ENCODE measurements at places on chromosomes 11 and 22.

DNA sequence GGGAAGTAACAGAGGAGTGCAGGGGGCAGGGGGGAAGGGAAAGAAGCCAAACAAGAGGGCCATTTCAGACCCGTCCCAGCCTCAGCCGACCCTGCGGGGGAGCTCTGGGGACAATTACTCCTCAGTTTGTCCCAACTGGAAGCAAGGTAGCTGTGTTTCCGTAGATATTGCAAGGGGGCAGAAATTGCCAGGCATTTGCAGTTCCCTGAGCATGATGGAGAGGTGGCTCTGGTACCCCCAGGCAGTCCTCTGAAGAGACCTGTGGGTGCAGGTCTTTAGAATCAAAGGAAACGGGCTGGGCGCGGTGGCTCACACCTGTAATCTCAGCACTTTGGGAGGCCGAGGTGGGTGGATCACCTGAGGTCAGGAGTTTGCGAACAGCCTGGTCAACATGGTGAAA lies 13.8 kb upstream of the JAM3 start:
- DNase-seq = no peak

DNA sequence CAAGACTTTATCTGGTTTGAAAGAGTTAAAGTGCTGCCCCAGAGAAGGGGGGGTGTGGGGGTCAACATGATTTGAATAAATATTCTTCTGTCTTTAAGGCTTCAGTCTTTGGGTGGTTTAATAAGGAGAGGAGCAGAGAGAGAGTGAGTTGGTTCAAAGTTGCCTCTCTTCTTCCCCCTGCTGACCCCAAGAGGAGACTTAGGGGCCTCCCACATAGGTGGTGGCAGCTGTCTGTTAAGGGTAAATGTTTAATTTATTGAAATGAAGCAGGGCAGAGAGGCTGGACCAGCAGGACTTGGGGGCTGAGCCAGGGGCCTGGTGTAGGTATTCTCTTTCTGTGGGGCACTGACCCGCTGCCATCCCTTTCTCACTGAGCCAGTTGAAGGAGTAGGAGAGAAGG lies 5.5 kb downstream of the POU2F3 start:
- no peak for DNase-seq

- no peak for DNase-seq
Observed at GRCh38 chr11:112526699-112527416, 266.2 kb upstream of the PLET1 start.

DNA sequence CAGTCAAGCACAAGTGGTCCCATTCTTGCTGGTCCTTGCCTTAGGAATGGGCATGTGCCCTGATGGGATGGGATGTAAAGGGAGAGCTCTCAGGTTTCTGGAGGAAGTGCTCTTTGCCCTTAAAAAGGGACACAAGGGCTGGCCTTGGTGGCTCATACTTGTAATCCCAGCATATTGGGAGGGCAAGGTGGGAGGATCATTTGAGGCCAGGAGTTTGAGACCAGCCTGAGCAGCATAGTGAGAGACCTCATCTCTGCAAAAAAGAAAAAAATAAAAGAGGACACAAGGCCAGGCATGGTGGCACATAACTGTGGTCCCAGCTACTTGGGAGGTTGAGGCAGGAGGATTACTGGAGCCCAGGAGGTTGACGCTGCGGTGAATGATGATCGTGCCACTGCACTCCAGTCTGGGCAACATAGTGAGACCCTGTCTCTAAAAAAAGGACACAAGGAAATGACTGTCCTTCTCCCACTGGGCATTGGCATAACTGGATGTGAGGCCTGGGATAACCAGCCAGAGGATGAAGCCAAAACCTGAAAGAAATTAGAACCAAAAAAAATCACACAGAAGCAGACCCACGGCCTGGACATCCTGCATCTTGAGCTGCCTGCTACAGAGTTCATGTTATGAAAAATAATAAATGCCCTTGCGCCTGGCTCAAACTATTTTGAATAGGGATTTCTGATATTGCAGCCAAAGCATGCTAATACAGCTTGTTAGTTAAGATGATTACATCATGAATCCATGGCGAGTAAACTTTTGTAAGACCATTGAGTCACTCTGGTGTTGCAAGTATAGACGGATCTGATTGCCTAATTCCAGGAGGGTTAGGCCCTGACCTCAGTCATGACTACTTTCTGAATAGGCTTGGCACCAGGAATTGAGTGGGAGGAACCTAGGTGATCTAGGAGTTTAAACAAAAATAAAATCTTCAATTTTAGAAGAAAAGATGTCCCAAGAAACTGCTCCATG lies 12.9 kb upstream of the CRKL start:
- no peak for DNase-seq

DNA sequence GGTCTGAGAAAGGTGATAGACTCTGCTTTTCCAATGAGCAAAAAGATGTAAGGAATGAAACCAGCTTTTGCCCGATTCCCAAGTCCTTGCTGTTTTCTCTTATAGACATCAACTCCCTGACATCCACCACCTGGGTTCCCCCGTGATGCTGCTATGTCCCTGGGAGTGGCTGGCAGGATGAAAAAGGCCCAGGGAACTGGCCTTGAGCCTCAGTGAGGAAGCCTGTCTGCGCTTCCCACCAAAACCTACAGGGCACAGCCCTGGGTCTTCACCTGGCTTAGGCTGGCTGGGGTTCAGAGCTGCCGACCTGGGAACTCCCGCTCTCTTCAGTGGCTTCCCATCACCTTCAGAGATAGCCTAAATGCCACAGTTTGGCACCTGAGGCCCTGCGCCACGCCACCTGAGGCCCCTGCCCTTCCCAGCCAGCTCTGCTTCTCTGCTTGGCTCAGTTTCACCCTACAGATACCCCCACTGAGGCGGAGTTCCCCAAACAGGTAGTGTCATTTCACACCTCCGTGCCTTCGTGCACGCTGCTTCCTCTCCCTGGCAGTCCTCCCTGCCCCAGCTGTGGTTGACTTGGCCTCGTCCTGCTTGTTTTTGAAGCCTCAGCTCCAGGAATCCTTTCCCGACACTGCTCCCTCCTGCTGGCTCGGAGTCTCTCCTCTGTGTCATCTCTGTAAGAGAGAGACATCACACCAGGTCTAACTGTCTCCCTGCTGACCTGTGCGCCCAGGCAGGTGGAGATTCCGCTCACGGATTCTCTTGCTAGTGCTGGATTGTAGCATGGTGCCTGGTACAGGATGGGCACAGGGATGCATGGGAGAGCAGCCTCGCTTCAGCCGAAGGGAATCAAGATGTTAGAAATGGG lies 10.7 kb downstream of the SLC37A2 start:
- no peak for DNase-seq

- DNase-seq = no peak
Observed at GRCh38 chr11:13831696-13832095, 130.8 kb upstream of the SPON1 start.

DNA sequence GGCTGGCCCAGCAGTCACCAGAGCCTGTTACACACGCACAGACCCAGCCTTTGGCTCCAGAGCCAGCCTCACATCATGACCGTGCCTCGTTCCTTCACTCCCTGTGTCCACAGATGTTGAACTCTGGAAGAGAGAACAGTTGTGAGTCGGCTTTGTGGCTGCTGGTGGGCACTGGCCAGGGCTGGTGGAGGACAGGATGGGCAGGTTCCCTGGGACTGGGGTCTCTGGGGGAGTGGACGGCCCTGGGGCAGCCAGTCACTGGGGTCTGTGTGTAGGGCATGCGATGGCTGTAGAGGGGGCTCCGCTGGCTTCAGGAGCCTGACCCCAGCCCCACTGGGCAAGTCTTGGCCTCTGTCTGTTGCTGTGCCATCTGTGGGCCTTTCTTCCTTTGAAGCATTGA lies 1070.1 kb downstream of the BRD1 start:
- no peak for DNase-seq

GRCh38 chr11:95676308-95676707 lies 113.3 kb downstream of the FAM76B start:
- no peak for DNase-seq

DNA sequence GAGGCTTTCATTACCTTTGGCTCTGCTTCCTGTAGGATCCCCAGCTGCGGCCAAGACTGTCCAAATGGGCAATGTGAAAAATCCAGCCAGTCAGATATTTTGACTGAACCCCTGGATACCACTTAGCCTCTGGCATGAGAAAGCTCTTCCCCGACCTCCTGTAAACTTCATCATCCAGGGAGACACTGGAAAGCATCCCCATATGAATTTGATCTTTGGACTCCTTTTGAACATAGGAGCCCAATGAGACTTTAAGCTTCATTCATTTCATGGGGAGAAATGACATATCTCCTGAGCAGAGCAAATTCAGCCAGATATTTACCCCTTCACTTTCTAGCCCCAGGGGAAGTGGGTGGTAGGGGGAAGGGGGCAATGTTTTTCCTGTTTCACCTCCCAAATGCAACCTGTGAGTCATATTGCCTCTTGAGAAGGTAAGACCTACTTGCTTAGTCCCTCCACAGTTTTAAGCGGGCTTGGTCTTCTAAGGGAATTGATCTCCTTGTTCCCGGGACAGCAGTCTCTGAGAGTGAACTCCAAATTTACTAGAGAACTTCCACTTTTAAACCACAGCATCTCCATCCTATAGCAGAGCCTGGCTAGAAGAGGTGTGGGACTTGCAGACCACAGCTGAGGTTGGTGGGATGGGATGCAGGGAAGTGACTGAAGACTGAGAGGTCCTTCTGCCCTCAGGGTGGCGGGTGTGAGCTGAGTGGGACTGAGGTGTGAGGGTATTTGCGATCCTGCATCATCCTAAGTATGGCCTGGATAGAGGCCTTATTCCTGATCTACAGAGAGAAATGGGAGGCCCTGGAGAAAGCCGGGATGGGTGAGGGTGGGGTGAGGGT lies 20.3 kb upstream of the POU2AF1 start:
- no peak for DNase-seq

DNA sequence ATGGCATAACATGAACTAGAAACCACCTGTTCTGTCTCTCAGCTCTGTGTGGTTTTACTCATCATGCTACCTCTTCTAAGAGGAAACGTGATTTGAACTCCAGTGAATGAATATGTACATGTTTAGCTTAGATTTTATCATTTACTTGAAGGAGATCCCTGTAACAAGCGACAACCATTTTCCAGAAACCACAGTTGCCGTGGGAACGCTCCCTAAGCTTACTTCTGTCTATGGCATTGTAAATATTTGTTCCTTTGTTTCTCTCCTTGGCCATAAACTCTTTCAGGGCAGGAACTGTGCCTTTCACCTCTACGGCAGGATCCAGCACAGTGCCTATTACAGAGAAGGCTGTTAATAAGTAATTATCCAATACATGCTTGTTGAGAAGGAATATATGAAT lies 17.1 kb upstream of the TPH1 start:
- no peak for DNase-seq

GRCh38 chr22:35115515-35115914 lies 49.6 kb downstream of the ISX start:
- no peak for DNase-seq

DNA sequence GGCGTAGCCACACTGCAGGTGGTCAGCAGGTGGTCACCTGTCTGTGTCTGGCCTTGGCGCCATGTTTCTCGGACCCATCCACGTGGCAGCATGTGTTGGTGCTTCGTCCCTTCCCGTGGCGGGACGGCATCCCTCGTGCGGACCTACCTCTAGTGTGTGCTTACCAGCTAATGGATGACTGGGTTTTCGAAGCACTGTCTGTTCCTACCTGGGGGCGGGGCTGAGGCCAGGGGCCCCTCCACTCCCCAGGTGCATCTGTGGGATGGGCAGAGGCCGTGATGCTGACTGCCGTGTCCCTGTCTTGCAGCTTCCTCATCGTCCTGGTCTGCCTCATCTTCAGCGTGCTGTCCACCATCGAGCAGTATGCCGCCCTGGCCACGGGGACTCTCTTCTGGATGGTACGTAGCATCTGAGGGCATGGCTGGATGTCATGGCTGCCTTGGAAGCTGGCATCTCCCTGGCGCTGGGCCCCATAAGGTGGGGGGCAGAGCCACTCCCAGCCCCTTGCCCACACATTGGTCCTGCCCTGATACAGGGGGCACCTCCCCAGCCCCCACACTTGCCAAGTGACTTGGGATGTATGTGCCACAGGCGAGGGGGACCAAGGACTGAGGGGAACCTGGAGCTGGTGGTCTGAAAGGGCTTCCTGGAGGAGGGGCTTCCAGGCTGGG lies 82.9 kb downstream of the KCNQ1 start:
- no peak for DNase-seq

GRCh38 chr22:33002035-33002434 lies 56.1 kb downstream of the SYN3 start:
- DNase-seq = no peak

- no peak for DNase-seq
Observed at GRCh38 chr11:109422870-109423465, 978 bp downstream of the C11orf87 start.

DNA sequence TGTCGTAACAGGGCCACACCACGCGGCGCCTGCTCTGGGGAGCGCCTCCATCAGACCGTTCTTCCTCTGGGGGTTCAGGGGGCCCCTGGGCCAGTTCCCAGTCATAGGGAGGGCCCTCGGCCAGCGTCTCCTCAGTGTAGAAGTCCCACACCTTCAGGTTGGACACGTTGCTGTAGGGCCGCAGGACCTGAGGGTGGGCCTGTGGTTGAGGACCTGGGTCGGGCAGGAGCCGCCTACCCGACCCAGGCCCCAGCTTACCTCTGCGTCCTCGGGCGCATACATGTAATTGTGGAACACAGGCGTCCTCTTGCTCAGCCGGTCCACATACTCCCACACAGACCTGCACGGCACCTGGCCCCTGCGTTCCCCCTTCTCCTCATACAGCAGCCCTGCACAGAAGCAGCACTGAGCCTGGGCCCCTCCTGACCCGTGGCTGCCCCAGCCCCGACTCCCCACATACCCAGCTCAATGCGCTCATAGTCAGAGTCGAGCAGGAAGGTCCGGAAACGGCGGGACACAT lies 20.2 kb downstream of the SBF1 start:
- DNase-seq = no peak

DNA sequence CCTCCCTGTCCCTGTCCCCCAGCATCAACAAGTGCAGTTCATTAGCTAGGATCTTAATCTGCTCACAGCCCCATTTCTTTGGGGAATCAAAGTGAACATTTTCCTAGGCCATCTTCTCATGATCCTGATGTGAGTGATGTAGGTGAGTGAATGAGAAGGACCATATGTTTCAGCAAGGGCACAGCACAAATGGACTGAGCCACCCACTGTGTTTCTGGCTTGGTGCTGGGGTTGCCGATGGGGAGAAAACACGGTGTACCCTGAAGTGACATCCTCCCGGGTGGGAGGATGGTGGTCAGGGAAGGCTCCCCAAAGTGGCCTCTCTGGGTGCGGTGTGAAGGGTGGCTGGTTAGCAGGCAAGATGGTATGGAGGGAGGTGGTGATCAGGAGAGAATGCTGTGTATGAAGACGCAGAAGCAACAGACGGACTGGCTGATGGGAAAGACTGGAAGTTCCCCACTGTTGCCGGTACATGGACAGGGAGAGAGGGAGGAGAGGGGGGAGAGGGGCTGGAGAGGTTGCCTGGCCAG lies 72.2 kb downstream of the JAM3 start:
- no peak for DNase-seq

- DNase-seq = no peak
Observed at GRCh38 chr11:72483412-72484186, 49.3 kb upstream of the CLPB start.

All from stimulated activated CD4-positive, alpha-beta T cell treated with anti-CD3 and anti-CD28 coated beads, TNF-alpha, amount 100 ng/mL, for 24 hours (primary cell).